A673 (cell line): ENCODE measurements at places on chromosomes 2 and 18.

- no peaks in the 10 kb centered on the region for H3K36me3 ChIP-seq
- H3K4me3 ChIP-seq = no peak overlapping the region
- no peaks in the 10 kb centered on the region for H3K27me3 ChIP-seq
- peaks cover 5% of the 10 kb centered on the region for H3K4me1 ChIP-seq
Observed at GRCh38 chr2:121071034-121071504, 213.9 kb downstream of the TFCP2L1 start.

GRCh38 chr2:3112131-3112530 lies 265.5 kb downstream of the EIPR1 start:
- peaks cover 27% of the 10 kb centered on the region for H3K4me1 ChIP-seq
- H3K4me3 ChIP-seq = no peak overlapping the region
- H3K36me3 ChIP-seq = no peaks in the 10 kb centered on the region
- H3K27ac ChIP-seq = no peak overlapping the region

DNA sequence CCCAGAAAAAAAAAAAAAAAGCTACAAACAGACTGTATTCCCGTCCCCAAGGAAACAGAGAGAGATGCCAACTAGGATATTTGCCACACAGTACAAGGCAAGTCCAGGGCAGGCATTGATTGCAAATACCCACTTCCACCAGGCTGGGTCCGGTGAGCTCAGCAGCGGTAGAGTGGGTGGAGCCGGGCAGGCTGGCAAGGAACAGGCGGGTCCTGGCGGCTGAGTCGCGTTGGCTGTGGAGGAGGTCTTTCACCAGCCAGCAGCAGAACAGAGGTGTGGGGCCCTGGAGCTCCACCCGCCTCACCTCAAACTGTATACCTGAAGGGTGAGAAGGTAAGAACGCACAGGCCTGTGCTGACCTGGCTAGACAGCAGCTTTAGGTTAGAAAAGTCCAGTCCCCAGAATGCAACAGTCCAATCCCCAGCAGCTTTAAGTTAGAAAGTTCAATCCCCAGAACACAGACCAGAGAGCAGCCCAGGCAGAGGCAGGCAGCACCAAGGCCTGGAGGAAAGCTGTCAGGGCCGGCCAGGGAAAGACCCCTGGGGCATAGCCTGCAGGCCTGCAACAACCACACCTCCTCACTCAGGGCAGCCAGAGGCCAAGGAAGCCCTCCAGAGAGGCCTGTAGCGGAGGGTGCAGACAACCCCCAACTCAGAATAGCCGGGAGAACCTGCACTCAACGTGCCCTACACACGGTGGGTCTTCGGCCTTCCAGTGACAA lies 21.9 kb upstream of the MTERF4 start:
- no peak for DNase-seq
- H3K27me3 ChIP-seq = no peaks in the 10 kb centered on the region
- no peaks in the 10 kb centered on the region for H3K4me1 ChIP-seq
- no peak overlapping the region for H3K27ac ChIP-seq
- no peak overlapping the region for H3K4me3 ChIP-seq
- peaks cover 11% of the 10 kb centered on the region for H3K36me3 ChIP-seq

GRCh38 chr2:12890481-12890991 lies 173.8 kb downstream of the TRIB2 start:
- H3K27ac ChIP-seq = no peak overlapping the region
- H3K4me1 ChIP-seq = no peaks in the 10 kb centered on the region
- H3K4me3 ChIP-seq = no peak overlapping the region
- DNase-seq = no peak
- H3K27me3 ChIP-seq = no peaks in the 10 kb centered on the region
- no peaks in the 10 kb centered on the region for H3K36me3 ChIP-seq
